Activated naive CD8-positive, alpha-beta T cell treated with anti-CD3 and anti-CD28 coated beads, Interleukin-2, amount 10 ng/mL, durations not matched to agents 7 days and 5 days (primary cell): ENCODE measurements at places on chromosomes 1 and 21.
A peak's percentile ranks its signal among the peaks of the same experiment; 100 is the strongest.

DNA sequence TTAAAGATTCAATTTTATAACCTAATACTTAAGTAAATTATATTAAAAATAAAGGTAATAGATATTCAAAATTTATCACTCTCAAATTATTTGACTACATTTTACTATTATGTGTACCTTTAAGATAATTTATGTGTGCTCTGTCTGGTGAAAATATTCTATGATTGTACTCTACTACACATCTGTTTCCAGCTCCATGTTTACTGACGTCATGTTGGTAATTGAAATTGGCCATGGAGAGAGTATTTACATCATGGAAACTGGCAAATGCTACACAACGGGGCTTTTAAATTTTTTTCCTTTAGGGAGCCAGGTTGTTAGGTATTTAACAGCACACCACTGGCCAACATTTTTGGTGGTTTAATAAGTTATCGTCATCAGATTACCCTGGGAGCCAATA is 204.5 kb upstream of the KIAA0040 start:
- DNase-seq = no peak

GRCh38 chr1:169484101-169484500 is 1.6 kb downstream of the SLC19A2 start:
- no peak for DNase-seq

DNA sequence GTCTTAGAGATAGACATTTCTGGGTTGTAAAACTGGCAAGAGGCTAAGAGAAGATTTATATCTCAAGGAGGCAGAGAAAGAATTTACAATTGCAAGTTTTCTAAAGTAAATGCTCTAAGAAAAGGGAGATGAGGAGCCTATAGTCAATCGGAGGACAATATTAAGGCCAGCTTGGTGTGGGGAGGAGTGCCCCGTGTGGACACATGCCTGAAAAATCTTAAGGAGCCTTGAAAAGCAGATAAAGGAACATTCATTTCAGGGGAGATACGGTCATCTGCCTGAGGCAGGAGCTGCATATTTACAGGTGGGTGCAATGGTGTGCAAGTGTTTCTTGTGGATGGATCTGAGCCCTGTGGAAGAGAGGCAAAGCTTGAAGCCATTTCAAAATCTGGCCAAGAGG is 25.6 kb downstream of the FCRL2 start:
- DNase-seq = no peak

GRCh38 chr1:116310180-116310579 is 62.9 kb upstream of the ATP1A1 start:
- DNase-seq = no peak

DNA sequence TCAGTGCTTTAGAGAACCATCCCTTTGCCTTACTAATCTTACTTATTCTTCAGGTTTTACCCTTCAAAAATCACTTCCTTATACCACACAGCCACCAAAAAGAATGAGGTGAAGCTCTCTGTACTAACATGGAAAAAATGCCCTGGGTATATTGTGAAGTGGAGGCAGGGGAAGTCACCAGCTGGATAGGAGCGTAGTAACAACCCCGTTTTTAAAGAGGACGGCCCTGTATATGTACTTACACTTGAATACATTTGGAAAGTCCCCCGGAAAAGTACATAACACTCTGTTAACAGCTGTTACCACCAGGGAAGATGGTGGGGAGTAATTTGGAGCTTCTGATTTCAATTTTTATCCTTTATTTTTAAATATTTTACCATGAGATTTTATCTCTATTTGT is 28.2 kb upstream of the KHDRBS1 start:
- DNase-seq = no peak

- no peak for DNase-seq
Measured at GRCh38 chr1:232904566-232904965, 45.8 kb upstream of the NTPCR start.

DNA sequence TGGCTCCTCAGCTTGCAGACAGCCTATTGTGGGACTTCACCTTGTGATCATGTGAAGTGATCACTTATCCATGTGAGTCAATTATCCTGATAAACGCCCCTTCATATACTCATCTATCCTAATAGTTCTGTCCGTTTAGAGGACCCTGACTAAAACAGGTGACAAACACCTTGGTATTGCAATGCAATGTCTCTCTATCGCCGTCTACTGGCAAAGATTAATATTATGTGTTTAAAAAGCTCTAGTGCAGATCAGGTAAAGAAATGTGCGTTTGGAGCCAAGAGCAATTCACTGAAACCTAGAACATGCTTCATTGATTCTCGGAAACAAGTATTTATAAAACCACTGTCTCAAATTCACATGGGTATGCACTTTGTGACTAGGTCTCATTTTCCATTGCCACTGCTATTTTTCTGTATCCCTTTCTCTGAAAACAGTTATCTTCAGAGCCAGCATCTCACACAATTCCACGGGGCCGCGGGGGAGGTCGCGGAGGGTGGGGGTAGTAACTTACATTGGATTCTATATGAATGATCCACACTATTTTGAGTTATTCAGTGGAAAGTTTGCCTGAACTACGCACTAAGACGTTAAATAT is 554.6 kb upstream of the NCAM2 start:
- no peak for DNase-seq

DNA sequence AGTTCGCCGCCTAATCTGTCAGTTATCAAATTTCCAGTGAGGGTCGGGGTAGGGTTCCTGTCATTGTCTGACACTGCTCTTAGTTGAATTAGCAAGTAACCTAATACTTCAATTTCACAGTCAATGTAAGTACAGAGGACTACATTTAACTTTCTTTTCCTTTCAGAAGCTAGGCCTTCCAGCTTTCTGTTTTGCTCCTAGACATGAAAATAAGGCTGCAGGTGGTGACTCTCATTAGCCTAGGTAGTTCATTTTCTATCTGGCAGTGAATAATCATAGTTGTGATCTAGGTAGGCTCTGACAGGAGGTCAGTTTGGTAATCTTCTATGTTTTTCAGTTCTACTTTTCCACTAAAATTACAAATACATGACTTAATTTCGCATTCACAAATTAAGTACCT is 783.1 kb downstream of the MRPL39 start:
- DNase-seq = no peak

GRCh38 chr1:226716577-226716976 is 22.5 kb downstream of the ITPKB start:
- DNase-seq = no peak

DNA sequence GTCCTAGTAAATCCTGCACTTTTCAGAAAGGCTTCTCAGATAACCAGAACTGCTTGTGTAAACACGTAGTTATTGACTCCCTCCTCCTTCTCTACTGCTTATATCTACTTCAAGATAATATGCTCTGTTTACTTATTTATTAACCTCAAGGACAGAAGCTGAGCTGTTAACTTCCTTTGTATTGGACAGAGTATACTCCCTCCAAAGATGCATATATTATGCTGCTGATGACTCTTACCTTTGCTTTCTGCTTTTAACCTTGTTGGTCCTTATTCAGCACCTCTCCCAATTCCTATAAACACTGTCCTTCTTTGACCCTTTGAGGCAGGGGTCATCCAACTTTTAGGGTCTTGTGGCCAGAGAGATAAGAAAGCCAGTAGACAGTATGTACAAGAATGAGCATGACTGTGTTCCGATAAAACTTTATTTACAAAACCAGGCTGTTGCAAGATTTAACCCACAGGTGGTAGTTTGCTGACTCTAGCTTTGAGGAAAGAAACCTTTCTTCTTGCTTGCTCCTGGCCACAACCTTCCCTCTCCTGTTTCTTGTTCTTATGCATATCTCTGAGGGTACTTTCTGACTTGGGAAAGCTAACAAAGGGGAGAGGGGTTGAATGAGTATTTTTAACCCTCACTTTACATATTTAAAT is 4.9 kb downstream of the TPM3 start:
- DNase-seq = no peak

GRCh38 chr1:7609311-7609994 is 161.6 kb upstream of the VAMP3 start:
- DNase-seq = peak; percentile 10

GRCh38 chr21:41731081-41731480 is 35.8 kb downstream of the RIPK4 start:
- no peak for DNase-seq

GRCh38 chr1:235938709-235939479 is 72.2 kb upstream of the LYST start:
- DNase-seq = no peak

- no peak for DNase-seq
Measured at GRCh38 chr1:86450847-86451246, 17.9 kb upstream of the CLCA1 start.
